ENCODE measurements at places on chromosomes 13 and 19.

DNA sequence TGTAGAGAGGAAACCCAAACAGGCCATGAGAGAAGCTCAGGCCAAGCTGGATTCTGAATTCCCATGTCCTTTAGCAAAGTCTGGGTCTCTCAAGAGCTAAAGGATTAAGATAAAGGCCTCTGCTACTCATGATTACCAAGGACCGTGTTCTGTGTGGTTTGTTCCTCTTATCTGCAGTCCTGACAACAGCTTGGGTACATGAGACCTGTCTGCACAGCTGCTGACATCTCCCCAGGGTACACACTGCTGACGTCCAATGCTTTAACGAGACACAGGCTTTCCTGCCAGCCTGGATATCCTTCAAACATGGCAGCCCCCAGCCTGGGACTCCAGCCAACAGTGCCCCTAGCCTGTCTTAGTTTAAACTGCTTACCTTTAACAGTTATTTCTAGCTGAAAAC lies 211.0 kb downstream of the SLC7A1 start:
- no peaks in the 10 kb centered on the region for H3K27me3 ChIP-seq
- H3K4me1 ChIP-seq = no peaks in the 10 kb centered on the region
- H3K27ac ChIP-seq = peak overlapping the region; percentile 48
- H3K36me3 ChIP-seq = no peaks in the 10 kb centered on the region

DNA sequence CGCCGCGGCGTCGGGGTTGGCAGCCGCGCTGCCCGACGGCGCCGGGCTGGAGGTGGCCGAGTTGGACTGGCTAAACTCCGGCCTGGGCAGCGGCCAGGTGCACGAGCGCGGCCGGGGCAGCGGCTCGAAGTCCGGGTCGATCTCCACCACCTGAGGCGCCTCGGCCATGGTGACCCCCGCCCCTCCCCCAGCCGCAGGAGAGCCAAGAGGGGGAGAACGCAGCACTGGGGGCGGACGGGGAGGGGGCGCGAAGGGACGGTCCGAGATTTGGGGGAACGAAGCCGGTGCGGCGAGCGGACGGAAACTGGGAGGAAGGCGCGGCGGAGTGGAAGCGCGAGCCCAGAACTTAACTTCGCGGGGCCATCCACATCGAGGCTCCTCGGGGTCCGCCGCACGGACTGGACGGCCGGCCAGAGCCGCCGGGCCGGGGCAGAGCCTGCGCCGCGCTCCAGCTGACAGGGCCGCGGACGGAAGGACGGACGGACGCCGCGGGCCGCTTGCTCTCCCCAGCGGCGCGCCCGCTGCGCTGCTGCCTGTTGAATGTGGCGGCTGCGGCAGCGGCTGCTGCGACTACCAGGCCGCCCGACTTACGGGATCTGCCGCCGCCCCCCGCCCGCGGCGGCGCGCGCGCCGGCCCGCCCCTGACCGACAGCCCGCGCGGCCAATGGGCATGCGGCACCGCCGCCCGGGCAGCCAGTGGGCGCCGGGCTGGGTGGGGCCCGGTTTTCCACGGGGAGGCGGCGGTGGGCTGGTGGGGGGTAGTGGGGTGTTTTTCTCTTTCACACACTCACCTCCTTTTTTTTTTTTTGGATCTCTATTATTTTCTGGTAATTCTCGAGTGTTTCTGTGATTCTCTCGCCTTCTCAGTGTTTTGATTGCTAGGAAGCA lies at the start of gene FOXO1:
Gene FOXO1 (minus strand): TSS at position 597 of the 888 bp plus-strand sequence. CDS start 429 bp downstream, at position 168.
- no peaks in the 10 kb centered on the region for H3K36me3 ChIP-seq
- H3K4me1 ChIP-seq = peaks cover 37% of the 10 kb centered on the region
- H3K4me3 ChIP-seq = peak within 1 kb of the TSS; percentile 74
- H3K27me3 ChIP-seq = no peaks in the 10 kb centered on the region
- peak within 1 kb of the TSS; percentile 96 for H3K27ac ChIP-seq

GRCh38 chr13:65336916-65337315 lies 1893.2 kb downstream of the PCDH9 start:
- no peaks in the 10 kb centered on the region for H3K36me3 ChIP-seq
- DNase-seq = no peak
- H3K4me3 ChIP-seq = no peak overlapping the region
- H3K27me3 ChIP-seq = no peaks in the 10 kb centered on the region

DNA sequence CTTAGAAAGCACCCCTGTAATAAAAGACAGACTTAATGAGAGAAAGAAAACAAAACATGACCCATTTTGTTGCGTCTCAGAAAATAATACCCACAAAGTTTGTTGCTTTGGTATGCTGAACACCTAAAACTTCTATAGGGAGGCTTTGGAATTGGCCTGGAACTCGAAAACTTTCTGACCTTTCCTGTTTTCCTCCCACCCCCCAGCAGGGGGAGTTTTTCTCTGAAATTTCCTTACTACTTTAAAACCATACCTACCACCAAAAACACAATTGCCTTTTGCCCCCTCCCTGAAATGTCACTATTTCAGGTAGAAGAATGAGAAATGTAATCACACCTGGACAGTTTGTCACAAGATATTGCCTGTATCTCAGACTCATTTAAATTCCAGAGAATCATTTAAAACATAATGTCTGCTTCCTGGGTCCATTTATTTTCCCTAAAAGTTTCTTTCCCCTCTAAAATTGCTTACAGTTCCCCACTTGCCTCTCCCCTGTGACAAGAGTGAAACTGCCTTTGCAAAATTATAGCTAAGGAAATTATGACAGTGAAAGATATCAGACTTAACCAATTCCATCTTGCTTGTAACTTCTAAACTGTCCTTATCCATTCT lies 2700.2 kb downstream of the PCDH9 start:
- no peaks in the 10 kb centered on the region for H3K4me1 ChIP-seq
- DNase-seq = no peak
- no peaks in the 10 kb centered on the region for H3K27me3 ChIP-seq

GRCh38 chr19:1063909-1064660 lies 2.9 kb upstream of the ARHGAP45 start:
- peaks cover 33% of the 10 kb centered on the region for H3K4me1 ChIP-seq
- no peaks in the 10 kb centered on the region for H3K36me3 ChIP-seq
- no peak overlapping the region for H3K4me3 ChIP-seq
- H3K27me3 ChIP-seq = peaks cover 17% of the 10 kb centered on the region
- H3K27ac ChIP-seq = no peak overlapping the region

- no peaks in the 10 kb centered on the region for H3K4me1 ChIP-seq
- no peak for DNase-seq
These were observed 65.6 kb downstream of the IER2 start for GRCh38 chr19:13215572-13216380.

- peaks cover 62% of the 10 kb centered on the region for H3K36me3 ChIP-seq
- H3K4me3 ChIP-seq = no peak overlapping the region
- H3K27me3 ChIP-seq = no peaks in the 10 kb centered on the region
- no peak for DNase-seq
- peaks cover 33% of the 10 kb centered on the region for H3K4me1 ChIP-seq
- no peak overlapping the region for H3K27ac ChIP-seq
These were observed 16.3 kb downstream of the SGTA start for GRCh38 chr19:2766594-2767372.

DNA sequence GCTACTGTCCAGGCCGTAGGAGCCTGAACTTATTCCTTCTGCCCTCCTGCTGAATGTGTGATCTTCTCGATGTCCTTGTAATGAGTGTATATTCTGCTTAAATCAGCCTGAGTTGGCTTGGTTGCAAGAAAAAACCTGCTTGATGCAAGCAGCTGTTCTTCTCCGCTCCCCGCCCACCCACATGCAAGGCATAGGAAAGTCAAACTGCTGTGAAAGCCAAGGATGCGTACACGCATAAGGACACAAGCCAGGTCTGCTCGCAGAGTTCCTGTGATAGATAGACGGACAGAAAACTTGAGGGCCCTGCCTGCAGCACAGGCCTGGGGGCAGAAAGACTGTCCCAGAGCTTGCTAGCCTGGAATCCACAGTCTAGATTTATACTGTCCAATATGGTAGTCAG lies 101.1 kb downstream of the DNAJC15 start:
- no peak overlapping the region for H3K27ac ChIP-seq
- no peak overlapping the region for H3K4me3 ChIP-seq
- H3K27me3 ChIP-seq = no peaks in the 10 kb centered on the region
- H3K4me1 ChIP-seq = peaks cover 19% of the 10 kb centered on the region
- no peak for DNase-seq

GRCh38 chr19:35978832-35979365 lies 16.1 kb upstream of the SDHAF1 start:
- H3K27me3 ChIP-seq = no peaks in the 10 kb centered on the region
- H3K36me3 ChIP-seq = no peaks in the 10 kb centered on the region
- H3K4me3 ChIP-seq = no peak overlapping the region

DNA sequence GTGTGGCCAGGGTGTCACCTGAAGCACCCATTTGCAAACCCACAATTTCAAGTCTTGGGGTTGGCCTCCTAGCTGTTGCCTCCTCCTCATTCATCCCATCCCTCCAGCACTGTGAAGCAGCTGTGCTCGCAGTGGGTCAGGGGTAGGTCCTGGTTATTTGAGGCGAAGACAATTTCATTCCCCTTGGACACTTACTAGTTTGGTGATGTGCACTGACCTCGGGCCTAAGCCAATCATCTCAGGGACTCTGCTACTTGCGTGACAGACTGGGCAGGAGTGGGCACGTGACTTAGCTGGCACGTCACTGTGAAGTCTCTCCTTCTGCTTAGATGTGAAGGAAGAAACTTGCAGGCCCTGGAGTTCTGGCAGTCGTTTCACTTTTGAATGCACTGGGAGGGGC lies 3.5 kb upstream of the ATP11A start:
- no peaks in the 10 kb centered on the region for H3K27me3 ChIP-seq
- H3K27ac ChIP-seq = no peak overlapping the region
- no peaks in the 10 kb centered on the region for H3K4me1 ChIP-seq
- no peaks in the 10 kb centered on the region for H3K36me3 ChIP-seq
- DNase-seq = peak; percentile 54
- H3K4me3 ChIP-seq = no peak overlapping the region

GRCh38 chr19:6668691-6669090 lies 1.3 kb downstream of the TNFSF14 start:
- H3K4me1 ChIP-seq = no peaks in the 10 kb centered on the region
- no peak overlapping the region for H3K27ac ChIP-seq
- H3K27me3 ChIP-seq = no peaks in the 10 kb centered on the region
- no peak for DNase-seq
- H3K36me3 ChIP-seq = no peaks in the 10 kb centered on the region
- H3K4me3 ChIP-seq = no peak overlapping the region

GRCh38 chr19:33510462-33511194 lies 11.0 kb downstream of the PEPD start:
- no peak overlapping the region for H3K27ac ChIP-seq
- H3K4me1 ChIP-seq = peaks cover 5% of the 10 kb centered on the region
- H3K4me3 ChIP-seq = no peak overlapping the region
- DNase-seq = no peak
- H3K27me3 ChIP-seq = no peaks in the 10 kb centered on the region
- H3K36me3 ChIP-seq = peaks cover 7% of the 10 kb centered on the region

- no peak overlapping the region for H3K27ac ChIP-seq
- no peak overlapping the region for H3K4me3 ChIP-seq
- DNase-seq = no peak
- no peaks in the 10 kb centered on the region for H3K27me3 ChIP-seq
- no peaks in the 10 kb centered on the region for H3K4me1 ChIP-seq
These were observed 1.8 kb downstream of the TMEM91 start for GRCh38 chr19:41377977-41378709.

GRCh38 chr13:100530671-100531213 lies 57.8 kb downstream of the GGACT start:
- H3K27me3 ChIP-seq = no peaks in the 10 kb centered on the region
- H3K4me3 ChIP-seq = no peak overlapping the region
- no peaks in the 10 kb centered on the region for H3K4me1 ChIP-seq
- DNase-seq = peak; percentile 54
- peaks cover 5% of the 10 kb centered on the region for H3K36me3 ChIP-seq

- H3K4me3 ChIP-seq = no peak overlapping the region
- no peak for DNase-seq
- H3K4me1 ChIP-seq = peaks cover 11% of the 10 kb centered on the region
- peaks cover 6% of the 10 kb centered on the region for H3K27me3 ChIP-seq
These were observed 27.3 kb downstream of the LRFN3 start for GRCh38 chr19:35963514-35963913.

GRCh38 chr19:51091126-51091525 lies 8.4 kb upstream of the KLK14 start:
- no peak overlapping the region for H3K27ac ChIP-seq
- DNase-seq = no peak
- no peaks in the 10 kb centered on the region for H3K36me3 ChIP-seq
- H3K27me3 ChIP-seq = no peaks in the 10 kb centered on the region

GRCh38 chr13:45296259-45296658 lies 44.7 kb downstream of the TPT1 start:
- no peaks in the 10 kb centered on the region for H3K36me3 ChIP-seq
- H3K4me1 ChIP-seq = no peaks in the 10 kb centered on the region
- no peaks in the 10 kb centered on the region for H3K27me3 ChIP-seq
- DNase-seq = no peak
- H3K27ac ChIP-seq = no peak overlapping the region

GRCh38 chr13:26052337-26052736 lies 521 bp upstream of the SHISA2 start:
- H3K27ac ChIP-seq = no peak overlapping the region
- no peak for DNase-seq
- H3K27me3 ChIP-seq = peaks cover 22% of the 10 kb centered on the region

GRCh38 chr13:109361562-109362289 lies 424.7 kb downstream of the IRS2 start:
- H3K4me3 ChIP-seq = no peak overlapping the region
- no peaks in the 10 kb centered on the region for H3K27me3 ChIP-seq
- H3K4me1 ChIP-seq = no peaks in the 10 kb centered on the region

GRCh38 chr13:92974905-92975429 lies 251.6 kb upstream of the GPC6 start:
- no peaks in the 10 kb centered on the region for H3K4me1 ChIP-seq
- DNase-seq = no peak
- no peak overlapping the region for H3K4me3 ChIP-seq
- H3K27ac ChIP-seq = no peak overlapping the region
- H3K36me3 ChIP-seq = no peaks in the 10 kb centered on the region

- no peaks in the 10 kb centered on the region for H3K4me1 ChIP-seq
- H3K36me3 ChIP-seq = no peaks in the 10 kb centered on the region
- no peaks in the 10 kb centered on the region for H3K27me3 ChIP-seq
- peak; percentile 55 for DNase-seq
- H3K27ac ChIP-seq = no peak overlapping the region
These were observed 71.5 kb upstream of the ARHGEF7 start for GRCh38 chr13:111043575-111043982.

DNA sequence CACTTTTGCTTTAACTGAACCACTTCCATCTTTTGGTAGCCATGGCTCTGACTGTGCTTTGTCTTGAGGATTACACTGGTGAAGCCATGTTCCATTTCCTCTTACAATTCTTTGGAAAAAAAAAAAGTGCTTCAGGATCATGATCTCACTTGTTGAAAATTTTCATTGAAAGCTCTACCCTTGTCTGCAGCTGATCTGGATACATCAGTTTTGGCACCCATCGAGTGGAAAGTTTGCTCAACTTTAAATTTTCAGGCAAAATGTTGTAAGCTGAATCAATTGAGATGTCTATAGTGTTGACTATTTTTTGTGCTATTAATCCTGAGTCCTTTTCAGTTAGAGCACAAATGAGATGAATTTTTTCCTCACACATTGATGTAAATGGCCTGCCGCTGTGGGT lies 48.3 kb upstream of the RFXAP start:
- no peak for DNase-seq
- no peak overlapping the region for H3K27ac ChIP-seq
- H3K4me3 ChIP-seq = no peak overlapping the region
- no peaks in the 10 kb centered on the region for H3K4me1 ChIP-seq

- DNase-seq = no peak
- H3K27me3 ChIP-seq = no peaks in the 10 kb centered on the region
- H3K27ac ChIP-seq = no peak overlapping the region
- H3K4me1 ChIP-seq = peaks cover 7% of the 10 kb centered on the region
- no peak overlapping the region for H3K4me3 ChIP-seq
These were observed 26.8 kb upstream of the TINCR start for GRCh38 chr19:5594521-5594950.

Data from right atrium auricular region (tissue), 2 donors.